ENCODE measurements at places on chromosomes 7 and 10. TPM values are rescaled to one million over a fixed set of nuclear protein-coding genes. Genes with fewer than 3 reads are reported as not detected.

DNA sequence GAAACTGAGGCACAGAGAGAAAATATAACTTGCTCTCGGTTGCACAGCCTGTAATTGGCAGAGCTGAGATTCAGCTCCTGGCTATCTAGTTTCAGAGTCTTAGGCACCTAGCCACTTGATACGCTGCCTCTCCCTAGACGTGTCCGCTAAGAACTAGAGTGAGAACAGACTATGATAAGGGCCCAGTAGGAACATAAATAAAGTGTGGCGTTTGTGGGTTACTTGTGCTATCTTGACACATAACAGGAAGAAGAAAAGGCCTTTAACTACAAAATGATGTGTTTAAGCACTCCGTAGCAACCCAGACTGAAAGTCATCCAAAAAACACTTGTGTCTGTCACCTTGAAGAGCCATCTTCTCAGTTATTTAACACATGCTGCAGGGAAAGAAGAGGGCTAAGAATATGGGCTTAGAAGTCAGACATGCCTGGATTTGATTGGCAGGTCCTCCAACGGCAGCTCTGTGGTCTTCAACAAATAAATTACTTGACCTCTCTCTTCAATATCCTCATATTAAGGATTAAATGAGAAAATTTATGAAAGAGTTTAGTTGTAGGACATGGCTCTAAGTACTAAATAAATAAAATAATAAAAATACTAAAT lies 96.2 kb downstream of the SGMS1 start:
- no peak for DNase-seq

DNA sequence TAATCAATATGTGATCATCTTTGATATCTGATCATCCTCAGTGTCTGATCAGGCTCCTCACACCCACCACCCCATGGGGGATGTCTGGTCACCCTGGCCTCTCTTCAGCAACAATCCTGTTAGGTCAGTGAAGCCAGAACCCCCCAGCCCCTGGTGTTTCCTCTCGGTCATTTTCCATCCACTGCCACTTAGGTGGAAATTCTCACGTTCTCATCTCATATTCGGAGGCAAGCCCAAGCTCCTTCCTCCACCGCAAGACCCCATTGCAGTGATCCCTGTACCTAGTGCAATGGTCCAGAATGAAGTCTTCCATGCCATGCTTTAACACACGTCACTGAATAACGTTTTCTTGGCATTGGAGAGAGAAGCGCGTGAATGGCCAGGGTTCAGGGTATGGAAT lies 103.0 kb upstream of the DNAAF5 start:
- no peak for DNase-seq

- no peak for DNase-seq
Observed at GRCh38 chr7:78912781-78913180, 540.7 kb downstream of the MAGI2 start.

- DNase-seq = no peak
Observed at GRCh38 chr10:50862719-50863118, 22.7 kb downstream of the A1CF start.

HMX2 gene
- not detected for total RNA-seq

- peak; percentile 89 for DNase-seq
Observed at GRCh38 chr7:8134089-8134733, 127.8 kb downstream of the ICA1 start.

GRCh38 chr7:151551820-151552219 lies 32.1 kb upstream of the RHEB start:
- no peak for DNase-seq

- DNase-seq = no peak
Observed at GRCh38 chr7:64886956-64887545, 16.0 kb upstream of the ZNF273 start.

DNA sequence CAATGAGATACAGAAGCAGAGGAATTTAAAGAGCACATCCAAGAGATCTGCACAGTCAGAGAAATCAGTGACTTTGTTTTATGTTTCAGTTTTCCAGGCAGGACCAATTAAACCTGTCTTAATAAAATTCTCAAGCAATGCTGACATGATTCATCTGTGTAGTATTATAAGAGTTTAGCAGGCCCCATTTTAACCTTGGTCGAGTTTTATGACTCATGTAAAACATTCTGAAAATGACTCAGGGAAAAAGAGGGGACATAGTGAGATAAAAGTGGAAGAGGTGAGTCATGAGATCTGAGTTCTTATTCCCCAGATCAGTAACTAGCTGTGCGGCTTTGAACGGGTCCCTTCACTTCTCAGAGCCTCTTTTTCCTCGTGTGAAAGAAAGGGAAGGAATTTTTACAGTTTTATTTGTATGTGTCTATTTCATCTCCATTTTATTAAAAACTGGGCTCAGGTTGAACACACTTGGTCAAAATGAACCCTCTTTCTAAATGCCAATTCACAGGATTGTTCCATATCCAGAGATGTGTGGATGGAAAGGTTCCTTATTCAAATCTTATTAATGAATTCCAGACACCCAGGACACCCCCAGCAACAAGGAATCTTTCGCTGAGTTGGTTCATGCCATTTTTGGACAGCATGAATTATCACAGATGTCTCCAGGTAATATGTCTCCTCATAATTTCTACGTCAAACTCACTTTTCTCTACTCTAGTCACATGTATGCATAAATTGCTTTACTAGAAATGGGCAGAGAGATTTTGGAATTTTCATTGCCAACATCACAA lies 143.2 kb downstream of the JAZF1 start:
- peak; percentile 95 for DNase-seq

DNA sequence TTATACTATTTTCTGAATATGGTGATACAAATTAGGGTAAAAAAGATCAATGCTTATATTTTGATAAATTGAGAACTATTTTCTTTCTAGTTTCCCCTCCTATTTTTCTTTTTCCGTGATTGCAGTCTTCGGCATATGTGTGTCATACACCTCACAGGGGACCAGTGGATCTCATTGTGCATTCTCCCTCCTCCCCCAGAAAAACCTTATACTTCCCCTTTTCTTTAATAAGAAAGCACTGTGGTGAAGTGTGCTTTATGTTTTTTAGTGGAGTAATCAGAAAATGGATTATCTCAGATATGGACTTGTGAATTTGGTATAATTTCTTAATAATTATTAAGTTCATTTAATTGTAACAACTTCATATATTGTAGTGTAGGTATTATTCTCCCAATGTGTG lies 72.8 kb downstream of the BICC1 start:
- DNase-seq = no peak

DNA sequence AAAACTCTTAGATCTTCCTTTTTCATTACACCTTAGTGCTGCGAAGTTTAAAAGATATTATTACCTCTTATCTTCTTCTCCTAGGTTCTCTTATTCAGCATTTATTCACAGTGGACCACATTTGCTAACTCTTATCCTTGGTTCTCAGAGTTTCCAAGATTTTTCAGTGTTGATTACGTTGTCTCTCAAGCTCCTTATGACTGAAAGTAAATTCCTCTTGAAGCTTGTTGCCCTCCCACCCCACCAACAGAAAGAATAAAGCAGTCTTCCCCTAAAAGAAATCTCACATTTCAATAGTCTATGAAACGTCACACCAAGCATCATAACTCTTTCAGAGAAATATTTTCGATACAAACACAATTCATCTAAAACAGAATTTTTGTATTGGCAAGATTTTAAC lies 362.5 kb downstream of the MAGI2 start:
- DNase-seq = no peak

GRCh38 chr10:25076506-25077177 lies 60.2 kb downstream of the THNSL1 start:
- no peak for DNase-seq

- peak; percentile 10 for DNase-seq
Observed at GRCh38 chr7:107596881-107597581, 17.0 kb downstream of the BCAP29 start.

GPRIN2 gene
- 6.3 TPM for total RNA-seq

GRCh38 chr7:117072620-117073118 lies 119.4 kb downstream of the ST7 start:
- DNase-seq = no peak

TMEM243 gene
- 81.6 TPM for total RNA-seq

Measured in Caki2 (cell line).